ENCODE measurements at places on chromosomes 3 and 15. TPM values are rescaled to one million over a fixed set of nuclear protein-coding genes. Genes with fewer than 3 reads are reported as not detected.

DNA sequence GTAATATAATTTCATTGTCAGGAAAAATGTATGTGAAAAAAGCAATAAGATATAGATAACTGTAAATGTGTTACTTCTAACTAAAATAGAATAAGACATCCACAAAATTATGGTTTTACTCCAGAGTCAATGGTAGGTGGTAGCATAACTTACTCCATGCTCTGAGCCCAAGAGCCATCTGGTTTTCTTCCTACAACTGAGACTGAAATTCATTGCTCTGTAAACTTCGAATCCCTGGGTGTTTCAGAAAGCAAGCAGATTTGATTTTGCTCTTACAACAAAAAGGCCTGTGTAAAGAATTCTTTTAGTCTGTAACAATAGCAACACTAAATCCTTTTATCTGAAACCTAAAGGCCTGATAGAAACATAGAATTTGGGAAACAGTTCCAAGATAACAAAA is 805.9 kb downstream of the AGBL1 start:
- peak; percentile 14 for DNase-seq

Gene GOLGA8S
- 0.95 TPM for polyA plus RNA-seq

Gene PP2D1
- polyA plus RNA-seq, result 0.99 TPM

DNA sequence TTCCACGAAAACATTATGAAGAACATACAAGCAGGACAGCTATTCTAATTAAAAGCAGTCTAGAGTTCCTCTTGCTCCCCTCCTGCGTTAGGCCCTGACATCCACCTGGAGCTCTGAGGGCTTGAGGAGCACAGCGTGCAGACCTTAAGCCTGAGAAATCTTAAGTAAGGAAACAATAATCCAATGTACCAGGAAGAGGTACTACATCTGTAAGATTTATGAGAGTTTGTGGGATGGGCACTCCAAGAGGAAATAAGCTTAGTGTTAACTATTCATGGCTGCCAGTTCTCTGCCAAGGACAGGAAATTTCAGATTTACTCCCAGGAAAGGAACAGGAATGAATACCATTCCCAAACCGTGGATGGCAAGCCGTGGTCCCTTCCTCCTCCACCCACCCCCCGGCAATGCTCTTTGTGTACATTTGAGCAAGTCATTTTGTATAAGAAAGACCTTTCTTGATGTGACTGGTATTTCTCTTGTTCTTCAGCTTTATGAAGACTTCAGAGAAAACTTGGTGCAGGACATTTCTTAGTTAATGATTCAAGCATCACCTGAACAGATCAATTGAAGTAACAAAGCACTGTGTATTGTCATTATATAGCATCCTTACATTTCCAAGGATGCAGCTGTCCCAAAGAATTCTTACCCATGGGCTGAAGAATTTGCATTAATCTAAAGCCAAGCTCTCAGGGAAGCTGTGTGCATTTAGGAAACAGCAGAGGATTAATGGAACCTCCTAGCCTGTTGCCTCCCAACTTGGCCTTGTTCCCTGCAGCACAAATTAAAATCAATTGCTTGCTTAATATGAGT is 28.8 kb upstream of the VILL start:
- no peak for DNase-seq

GRCh38 chr3:186571644-186572013 is 1.1 kb downstream of the DNAJB11 start:
- no peak for DNase-seq

GRCh38 chr15:45048794-45049631 is 26.0 kb downstream of the SORD start:
- DNase-seq, result no peak

GRCh38 chr3:25587094-25587493 is 77.6 kb downstream of the TOP2B start:
- DNase-seq, result no peak

DNA sequence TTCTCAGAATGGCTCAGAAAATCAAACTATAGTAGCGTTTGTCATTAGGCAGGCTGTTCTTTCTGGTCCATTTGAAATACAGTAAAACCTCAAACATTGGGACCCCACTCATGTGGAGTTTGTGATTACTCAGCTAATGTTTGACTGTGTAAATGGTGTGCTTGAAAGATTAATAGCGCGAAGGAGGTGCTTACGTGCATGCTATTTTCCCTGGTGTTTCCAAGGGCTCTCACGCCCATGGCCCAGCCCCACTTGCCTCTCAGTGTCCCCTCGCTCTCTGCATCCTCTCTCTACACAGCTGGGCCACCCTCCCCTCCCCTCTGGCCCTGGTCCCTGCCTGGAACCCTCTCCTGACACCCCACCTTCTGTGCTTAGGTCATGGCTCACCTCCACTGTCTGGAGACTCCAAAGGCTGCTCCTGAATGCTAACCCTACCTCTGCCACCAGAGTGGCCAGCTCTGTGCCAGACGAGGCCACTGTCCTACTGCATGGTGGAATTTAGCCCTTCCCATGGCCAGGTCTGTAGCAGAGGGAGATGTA is 194.2 kb downstream of the PLCL2 start:
- no peak for DNase-seq

- DNase-seq, result no peak
These were observed 15.8 kb upstream of the ABHD17C start for GRCh38 chr15:80679167-80679803.

DNA sequence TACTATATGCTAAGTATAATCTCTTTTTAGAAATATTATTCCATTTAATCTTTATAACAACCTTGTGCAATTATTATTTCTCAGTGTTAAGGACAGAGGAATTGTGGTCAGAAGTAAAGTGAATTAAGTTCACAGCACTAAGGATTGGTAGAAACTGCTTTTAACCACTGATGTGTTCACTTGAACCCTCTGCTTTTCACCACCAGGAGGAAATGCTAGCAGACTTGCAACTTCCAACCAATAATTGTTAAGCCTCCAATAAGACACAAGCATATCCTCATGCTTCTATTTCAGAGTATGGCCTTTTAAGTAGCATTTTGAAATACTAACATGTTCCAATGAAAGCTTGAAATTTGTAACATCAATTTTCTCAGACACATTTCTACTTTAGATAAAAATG is 527.4 kb downstream of the SI start:
- DNase-seq, result no peak

DNA sequence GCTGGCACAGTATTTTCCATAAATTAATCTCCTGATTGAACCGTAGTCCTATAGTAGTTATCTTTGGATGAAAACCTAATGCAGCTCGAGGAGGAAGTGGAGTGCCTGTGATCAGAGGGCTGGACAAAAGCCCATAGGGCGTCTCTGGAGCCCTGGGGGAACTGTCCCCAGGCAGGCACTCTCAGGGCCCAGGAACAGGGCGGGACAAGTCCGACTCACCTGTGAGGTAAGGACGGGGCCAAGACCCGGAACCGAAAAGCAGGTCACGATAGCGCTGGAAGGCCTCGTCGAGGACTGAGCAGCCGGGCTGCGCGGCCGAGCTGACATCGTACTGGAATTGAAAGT is 341 bp downstream of the HEXA start:
- DNase-seq, result no peak

DNA sequence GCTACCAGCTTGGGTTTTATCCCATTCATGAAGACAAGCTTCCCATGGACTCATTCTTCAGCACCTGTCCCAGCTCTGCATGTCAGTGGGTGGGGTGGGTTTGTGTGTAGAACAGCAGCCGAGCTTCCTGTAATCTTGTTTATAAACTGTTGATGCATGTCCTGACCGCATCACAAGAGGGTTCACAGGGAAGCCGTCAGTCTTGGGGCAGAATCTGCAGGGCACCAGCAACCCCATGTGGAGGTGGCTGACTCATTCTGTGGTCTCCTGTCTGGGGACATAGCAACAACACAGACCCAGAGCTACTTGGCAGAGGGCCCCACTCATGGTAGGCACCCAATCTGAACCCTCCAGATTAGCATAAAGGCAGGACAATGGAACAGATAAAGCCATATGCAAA is 35.6 kb downstream of the DAPK2 start:
- no peak for DNase-seq

DNA sequence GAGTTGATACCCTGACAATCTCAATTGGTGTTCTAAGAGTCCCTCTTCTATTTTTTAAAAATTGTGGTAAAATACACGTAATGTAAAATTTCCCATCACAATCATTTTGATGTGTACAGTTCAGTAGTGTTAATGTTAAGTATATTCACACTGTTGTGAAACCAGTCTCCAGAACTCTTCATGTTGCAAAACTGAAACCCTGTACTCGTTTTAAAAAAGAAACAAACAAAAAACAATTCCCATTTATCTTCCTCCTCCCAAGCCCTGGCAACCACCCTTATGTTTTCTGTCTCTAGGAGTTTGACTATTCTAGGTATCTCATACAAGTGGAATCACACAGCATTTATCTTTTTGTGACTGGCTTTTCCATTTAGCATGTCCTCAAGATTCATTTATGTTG is 28.7 kb upstream of the ALPK3 start:
- DNase-seq, result no peak

- DNase-seq, result no peak
These were observed 146.9 kb downstream of the CD47 start for GRCh38 chr3:107943786-107944523.

GRCh38 chr3:52119099-52119498 is 35.1 kb downstream of the POC1A start:
- DNase-seq, result no peak

Gene CCDC50
- polyA plus RNA-seq, result 61.1 TPM

Gene HCN4
- polyA plus RNA-seq, result 1.2 TPM

GRCh38 chr3:180911876-180912303 is 580 bp upstream of the FXR1 start:
- DNase-seq, result no peak
